Brain (organoid and tissue), 16 donors: ENCODE measurements at places on chromosomes 7 and 10.

DNA sequence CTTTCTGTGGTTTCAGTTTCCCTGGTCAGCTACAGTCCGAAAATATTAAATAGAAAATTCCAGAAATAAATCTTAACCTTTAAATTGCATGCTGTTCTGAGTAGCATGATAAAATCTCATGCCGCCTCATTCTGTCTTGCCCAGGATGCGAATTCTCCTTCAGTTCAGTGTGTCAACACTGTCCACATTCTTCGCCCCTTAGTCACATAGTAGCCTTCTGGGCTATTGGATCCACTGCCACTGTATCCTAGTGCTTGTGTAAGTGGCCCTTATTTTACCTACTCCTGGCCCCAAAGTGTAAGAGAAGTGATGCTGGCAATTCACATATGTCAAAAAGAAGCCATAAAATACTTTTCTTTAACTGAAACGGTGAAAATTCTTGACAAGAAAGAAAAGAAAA, 129.6 kb downstream of the ZWINT start:
- no peak for DNase-seq

DNA sequence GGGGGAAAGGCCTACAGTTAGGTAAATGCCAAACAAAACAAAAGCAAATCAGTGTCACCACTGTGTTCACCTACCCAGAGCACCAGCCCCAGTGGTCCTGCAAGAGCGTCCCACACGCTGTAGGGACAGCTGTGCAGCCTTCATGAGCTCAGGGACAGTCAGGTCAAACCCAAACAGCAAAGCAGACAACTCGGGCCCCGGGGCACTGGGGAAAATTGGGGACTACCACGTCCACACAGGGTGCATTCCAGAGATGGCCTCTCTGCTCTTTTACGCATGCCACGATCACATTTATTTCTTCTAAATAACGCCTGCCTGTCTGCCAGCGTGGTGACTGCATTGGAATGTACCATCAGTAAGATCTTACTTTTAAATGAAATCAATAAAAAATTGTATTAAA, 21.7 kb downstream of the EBF3 start:
- no peak for DNase-seq

DNA sequence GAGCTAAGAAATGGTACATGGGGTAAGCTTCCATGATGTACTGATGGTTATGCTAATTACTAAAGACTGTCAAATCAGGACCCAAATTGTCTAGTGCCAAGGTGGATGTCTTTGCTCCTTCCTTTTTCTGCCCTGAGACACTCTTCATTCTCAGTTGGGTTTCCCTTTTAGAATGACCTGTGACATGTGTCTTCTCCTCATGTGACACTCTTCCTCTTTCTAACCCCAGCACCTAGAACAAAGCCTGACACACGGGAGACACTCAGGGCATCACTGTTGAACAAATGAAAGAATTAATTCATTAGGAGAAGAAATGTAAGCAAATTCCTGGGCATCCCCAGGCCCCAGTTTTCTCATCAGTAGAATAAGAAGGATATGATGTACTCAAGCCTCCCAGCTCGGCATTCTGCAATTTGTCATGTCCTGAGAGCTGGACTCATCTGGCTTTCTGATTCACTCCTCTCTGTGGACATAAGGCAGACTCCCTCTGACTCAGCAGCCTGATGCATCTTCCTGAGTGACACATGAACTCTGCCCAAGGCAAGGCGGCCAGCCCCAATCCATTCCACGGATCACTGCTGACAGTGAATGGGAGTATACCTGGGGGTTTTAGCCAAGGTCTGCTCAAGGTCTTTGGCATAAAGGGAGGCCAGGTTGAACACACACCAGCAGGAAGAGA, 473.8 kb downstream of the KCNMA1 start:
- DNase-seq, result no peak

GRCh38 chr10:119342335-119342734, 135.0 kb downstream of the GRK5 start:
- no peak for DNase-seq

GRCh38 chr10:98078774-98079173, 48.4 kb upstream of the CRTAC1 start:
- no peak for DNase-seq

GRCh38 chr10:76133597-76134255, 702.3 kb downstream of the LRMDA start:
- DNase-seq, result peak; percentile 58

DNA sequence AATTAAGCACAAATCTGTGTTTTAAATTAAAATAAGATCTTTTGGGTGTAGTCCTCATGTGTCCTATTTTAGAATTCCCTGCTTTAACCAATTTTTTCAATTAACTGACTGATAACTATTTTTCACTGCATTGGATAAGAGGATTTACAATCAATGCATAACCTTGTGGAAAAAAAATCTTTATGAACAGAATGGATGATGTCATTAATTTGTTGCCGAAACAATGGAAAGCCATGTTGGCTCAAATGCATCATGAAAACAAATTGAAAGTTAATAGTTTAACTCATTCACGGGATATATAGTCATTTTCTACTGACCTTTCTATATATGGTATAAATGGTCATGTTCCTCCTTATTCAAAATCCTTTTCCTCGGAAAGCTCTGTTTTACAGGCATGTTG, 82.3 kb downstream of the PRLHR start:
- DNase-seq, result no peak

GRCh38 chr10:10869592-10869991, 148.1 kb upstream of the CELF2 start:
- DNase-seq, result no peak

DNA sequence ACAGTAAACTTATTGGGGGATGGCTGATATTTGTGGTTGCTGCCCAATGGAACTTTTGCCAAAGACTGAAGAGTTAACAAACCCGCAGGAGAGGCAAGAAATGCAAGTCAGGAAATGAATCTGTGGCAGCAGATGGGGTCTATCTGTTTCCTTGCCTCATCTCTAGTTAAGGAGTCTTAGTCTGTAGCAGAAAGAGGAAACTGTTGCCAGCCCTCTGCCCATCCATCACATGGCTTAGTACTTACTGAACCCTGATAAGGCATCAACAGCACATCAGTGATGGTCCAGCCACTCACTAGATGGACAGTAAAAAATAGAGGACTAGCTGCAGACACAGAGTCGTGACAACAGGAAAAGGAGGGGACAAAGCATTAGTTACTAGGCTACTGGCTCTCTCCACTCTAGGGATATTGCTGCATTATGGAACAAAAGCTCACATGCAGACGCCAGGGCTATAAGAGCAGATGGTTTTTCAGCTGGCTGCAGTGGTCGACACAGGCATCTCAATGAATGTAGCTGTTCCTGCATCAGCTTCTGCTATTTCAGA, 614.7 kb downstream of the PARD3 start:
- DNase-seq, result peak; percentile 91

DNA sequence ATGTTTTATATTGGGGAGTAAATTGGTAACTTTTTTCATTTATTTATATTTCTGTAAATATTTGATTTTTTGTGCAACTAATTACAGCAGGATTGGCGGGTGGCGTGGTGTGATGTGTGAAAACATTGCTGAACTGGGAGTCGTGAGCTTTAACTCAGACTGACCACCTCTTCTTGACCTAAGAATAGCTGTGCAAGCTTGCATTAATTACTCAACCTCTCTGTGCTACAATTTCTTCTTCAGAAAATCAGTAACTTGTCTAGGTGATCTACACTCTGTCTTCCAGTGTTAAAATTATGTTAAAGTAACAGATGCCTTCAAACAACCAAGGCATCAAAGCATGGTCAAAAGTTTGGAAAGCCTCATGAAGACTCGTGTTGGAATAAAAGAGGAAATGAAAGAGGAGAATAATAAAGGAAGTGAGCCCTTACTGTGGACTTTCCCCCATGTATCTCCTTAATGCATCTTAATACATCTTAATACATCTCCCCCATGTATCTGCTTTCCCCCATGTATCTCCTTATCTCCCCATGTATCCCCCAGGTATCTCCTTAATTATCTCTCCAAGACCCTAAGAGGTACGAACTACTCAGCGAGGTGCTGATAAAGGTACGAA, 71.2 kb downstream of the SVIL start:
- no peak for DNase-seq
